Left kidney (tissue), 8 donors: ENCODE measurements at places on chromosomes 12 and 14.
A peak's percentile ranks its signal among the peaks of the same experiment; 100 is the strongest.

DNA sequence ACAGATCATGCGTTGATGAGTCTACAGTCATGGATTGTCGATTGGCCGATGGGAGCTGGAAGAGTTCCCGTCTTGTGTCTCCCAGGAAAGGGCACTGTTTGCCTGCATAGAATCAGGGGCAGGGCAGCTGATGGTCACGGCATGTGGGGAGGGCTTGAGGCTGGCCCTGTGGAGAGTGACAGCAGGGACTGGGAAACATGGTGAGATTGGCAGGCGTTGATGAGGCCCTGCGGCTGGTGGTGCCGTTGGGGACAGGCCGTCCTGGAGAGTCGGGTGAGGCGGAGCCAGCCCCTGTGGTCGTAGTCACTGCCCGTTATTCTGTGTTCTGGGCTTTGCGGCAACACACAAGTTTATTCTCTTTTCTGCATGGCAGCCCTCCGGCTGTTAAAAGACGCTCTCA lies 52.9 kb downstream of the TECPR2 start:
- DNase-seq, result no peak

DNA sequence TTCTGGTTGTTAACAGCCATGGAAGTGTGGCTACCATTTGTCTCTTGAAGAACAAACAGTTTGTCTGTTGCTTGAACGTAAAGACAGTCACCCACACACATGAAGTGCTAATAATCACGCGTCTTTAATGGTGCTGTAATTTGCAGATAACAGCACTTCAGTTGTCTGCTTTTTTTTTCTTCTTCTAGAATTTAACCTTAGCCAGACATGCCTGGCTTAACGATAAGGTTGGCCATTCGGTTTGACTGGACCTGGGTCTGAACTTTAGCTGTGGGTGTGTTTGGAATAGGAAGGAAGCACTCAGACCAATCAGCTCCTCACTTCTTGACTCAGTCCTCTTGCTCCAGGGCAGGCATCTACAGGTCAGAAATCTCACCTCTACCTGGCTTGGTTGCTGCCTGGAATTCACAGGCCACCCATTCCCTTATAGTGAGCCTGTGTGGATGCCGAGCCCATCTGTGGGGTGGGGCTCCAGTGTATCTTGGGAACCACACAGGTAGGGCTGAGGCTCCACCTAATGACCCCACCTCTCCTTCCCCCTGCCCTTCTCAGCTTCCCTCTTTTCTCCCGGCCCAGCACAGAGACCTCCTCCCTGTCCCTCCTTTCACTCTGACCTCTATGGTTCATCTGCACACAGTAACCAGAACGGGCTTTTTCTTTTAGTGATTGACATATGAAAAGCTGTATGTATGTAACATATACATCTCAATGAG lies 246.4 kb upstream of the PWP1 start:
- DNase-seq, result no peak

- no peak for DNase-seq
Observed at GRCh38 chr12:110741341-110742095, 1.2 kb downstream of the PPP1CC start.

DNA sequence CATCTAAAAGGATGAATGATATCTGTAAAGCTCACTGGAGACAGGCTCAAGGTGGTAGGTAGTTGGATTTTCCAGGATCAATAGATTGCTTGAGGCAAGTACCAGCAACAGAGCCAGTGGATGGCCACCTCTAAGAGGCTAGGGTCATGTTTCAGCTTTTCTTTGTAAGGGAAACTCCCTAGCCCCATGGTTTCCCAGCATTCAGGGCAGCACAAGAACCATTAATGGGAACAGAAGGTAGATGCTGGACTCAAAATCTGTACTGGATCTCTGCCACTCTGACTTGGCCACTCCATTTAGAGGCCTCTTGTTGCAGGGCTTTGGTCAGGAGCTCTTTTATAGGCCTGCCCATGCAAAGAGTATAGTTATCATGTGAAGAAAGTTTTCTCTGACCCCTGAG lies 76.1 kb upstream of the DYRK2 start:
- DNase-seq, result no peak

- DNase-seq, result no peak
Observed at GRCh38 chr14:99030454-99030853, 241.5 kb downstream of the BCL11B start.

- DNase-seq, result no peak
Observed at GRCh38 chr12:12624498-12624992, 12.9 kb downstream of the CREBL2 start.

GRCh38 chr14:105351920-105352851 lies 37.6 kb downstream of the PACS2 start:
- DNase-seq, result peak; percentile 85

DNA sequence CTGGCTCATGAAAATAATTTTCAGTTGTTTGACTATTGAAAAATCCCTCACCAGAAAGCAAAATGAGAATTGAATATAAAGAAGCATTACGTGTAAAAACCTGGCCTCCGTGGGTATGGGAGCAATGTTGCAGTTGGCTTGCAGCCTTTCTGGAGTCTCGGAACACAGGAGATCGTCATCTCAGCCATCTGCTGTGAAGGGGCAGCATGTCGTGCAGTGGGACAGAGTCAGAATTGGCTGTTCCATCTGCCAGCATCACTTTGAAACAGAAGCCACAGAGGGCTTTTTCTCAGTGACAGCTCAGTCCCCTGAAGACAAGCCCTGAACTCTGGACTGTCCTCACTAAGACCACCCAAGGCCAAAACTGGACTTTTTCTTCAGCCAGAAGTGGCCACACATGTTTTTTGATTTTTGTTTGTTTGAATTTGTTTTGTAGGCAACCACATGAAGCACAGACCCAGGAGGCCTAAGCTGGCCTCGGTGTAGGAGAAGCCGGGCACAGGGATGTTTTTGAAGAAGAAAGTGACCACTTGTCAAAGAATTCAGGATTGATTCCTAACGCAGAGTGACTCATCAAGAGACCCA lies 170.8 kb upstream of the DYRK2 start:
- DNase-seq, result no peak

- no peak for DNase-seq
Observed at GRCh38 chr12:131057722-131058515, 104.2 kb downstream of the ADGRD1 start.

DNA sequence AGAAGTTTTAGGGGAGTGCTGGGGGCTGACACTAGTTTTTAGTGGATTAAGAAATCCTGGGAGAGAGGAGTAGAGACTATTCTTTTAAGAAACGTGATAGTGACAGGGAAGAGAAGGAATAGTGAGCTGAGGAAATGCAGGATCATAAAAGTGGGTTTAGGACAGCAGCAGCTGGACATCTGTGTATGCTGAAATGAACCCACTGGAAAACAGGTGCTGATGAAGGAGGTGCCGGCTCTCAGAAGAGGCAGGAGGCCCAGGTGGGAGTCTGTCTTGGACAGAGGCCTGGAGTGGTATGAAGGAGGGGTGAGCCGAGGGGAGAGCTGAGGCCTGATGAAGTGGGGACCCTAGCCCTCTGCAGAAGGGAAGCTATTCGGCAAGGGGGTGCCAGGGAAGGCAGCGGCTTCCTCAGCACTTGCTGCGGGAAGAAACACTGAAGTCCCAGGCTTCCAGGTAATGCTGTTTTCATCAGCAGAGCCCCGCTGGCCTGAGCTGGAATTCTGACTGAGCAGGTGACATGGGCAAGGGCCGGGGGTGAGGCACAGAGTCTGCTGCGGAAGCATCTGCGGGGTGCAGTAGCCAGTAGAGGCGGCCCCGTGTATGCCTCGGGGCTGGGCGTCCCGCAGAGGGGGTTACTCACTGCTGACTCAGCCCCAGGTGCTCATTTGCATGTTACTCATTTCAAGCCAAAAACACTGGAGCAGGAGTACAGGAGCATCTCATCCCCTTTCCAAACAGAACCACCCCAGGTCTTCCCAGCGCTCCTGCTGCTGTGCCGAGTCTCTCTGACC lies 89.7 kb downstream of the TMCC3 start:
- no peak for DNase-seq

DNA sequence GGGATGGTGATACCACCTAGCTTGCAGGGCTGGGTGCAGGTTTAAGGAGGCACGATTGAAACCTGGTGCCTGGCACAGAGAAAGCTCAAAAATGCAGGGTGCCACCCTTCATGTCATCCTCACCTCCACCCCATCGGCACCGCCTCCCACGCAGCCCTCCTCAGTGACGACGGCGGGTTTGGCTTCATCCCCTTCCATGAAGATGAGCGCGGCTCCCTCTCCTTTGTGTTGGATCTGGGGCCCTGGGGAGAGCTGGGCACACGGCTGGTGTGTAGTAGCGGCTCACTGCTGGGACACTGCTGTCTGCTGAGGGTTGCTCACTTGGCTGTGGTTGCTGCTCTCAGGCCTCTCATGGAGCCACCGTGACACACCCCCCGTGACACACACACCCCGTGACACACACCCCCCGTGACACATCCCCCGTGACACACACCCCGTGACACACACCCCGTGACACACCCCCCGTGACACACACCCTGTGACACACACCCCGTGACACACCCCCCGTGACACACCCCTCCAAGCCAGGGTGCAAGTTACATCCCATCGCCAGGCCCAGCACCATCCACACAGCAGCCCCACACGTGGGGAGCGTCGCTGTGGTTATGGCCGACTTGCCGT lies 42.9 kb upstream of the FZD10 start:
- DNase-seq, result no peak

- DNase-seq, result no peak
Observed at GRCh38 chr12:124519746-124520145, 47.7 kb downstream of the NCOR2 start.

GRCh38 chr12:73136386-73136785 lies 864.2 kb downstream of the TRHDE start:
- no peak for DNase-seq

DNA sequence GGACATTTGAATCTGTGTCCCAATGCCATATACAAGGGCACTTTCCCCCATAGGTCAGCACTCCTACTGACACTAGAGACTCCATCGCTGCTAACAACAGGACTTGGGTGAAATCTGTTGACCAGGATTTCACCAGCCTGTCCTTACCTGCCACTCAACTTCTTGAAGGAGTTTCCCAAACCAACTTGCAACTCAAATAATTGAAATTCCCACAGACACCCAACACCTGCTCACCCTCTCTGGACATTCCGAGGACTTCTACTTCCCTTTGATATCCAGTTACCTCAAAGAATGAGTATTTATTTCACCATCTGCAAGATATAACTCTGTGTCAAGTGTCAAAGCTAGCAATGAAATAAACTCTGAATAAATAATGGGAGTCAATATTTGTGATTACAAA lies 44.6 kb downstream of the LLPH start:
- DNase-seq, result no peak

DNA sequence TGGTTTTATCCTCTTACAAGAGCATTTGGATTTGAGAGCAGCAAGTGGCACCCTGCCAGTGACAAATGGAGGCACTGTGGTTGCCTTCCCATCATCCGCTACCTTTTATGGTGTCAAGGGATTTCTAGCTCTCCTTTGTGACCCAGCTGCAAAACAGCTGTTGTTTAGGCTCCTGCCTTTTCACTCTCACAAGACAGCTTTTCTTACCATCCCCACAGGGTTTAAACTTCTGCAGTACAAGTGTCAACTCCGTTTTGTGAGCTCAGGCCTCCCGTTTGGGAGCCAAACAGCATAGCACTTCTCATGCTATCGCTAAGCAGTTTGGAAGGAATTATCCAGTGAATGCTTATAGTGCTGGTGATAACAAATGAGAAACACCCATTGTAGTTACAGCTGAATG lies 331.4 kb downstream of the TMTC2 start:
- DNase-seq, result no peak

GRCh38 chr12:96146747-96147146 lies 47.4 kb upstream of the ELK3 start:
- no peak for DNase-seq

GRCh38 chr14:101518611-101519473 lies 42.5 kb upstream of the DIO3 start:
- no peak for DNase-seq

- DNase-seq, result no peak
Observed at GRCh38 chr12:130459916-130460315, 122.2 kb downstream of the PIWIL1 start.

DNA sequence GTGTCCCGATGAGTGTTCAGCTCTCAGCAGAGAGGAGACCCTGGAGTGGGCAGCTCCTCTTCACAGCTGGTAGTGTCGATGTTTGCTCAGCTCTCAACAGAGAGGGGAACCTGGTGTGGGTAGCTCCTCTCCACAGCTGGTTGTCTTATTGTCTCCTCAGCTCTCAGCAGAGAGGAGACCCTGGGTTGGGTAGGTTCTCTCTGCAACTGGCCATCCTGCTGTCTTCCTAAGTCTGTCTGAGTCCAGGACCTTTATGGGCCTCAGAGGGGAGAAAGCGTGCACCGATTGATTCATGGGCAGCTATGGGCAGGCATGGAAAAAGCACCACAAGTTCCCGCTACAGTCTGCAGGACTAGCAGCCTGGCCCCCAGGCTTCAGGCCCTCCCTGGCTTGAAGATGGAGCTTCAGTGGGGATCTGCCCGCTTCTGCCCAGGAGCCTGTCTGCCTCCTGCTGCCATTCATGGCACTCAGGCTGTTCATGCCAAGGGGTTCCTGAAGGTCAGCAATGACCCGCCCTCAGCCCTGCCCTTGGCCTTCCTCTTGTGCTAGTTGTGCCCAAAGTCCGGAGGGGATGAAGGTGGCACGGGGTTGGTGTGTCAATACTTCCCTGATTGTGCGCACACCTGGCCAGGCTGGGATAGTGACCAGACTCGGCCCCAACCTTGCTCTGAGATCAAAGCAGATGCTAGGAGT lies 224.2 kb downstream of the KCNC2 start:
- no peak for DNase-seq

DNA sequence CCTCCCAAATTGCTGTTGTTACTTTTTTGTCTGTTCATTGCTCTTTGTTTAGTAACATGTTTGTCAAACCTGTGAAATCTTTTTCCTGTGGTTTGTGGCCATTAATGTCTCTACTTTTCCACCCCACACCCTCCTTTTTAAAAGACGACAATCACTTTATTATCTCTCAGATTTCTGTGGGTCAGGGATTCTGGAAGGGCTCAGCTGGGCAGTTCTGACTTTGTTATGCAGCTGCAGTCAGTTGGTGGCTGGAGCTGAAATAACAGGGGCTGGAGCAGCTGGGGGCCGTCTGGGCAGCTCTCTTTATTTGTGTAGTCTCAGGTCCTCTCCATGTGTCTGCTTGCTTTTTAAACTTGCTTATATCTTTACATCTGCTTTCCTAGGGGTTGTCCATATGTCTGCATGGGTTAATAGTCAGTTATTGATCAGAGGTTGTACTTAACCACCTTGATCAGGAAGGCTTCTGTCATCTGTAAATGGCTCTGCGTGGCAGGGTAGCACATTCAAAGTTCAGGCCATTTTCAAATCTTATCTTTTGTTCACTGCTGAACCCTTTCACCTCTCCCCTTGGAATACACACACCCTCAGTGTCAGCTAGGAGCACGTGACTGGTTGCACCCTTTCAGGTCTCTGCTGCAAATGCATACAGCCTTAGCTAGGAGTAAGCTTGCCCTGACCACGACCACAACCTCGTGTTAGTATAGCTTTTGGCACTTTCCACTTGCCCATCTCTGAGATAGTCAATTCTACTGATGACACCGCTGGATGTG lies 27.9 kb downstream of the BORCS5 start:
- no peak for DNase-seq
